ENCODE measurements at places on chromosomes 3 and 15.

DNA sequence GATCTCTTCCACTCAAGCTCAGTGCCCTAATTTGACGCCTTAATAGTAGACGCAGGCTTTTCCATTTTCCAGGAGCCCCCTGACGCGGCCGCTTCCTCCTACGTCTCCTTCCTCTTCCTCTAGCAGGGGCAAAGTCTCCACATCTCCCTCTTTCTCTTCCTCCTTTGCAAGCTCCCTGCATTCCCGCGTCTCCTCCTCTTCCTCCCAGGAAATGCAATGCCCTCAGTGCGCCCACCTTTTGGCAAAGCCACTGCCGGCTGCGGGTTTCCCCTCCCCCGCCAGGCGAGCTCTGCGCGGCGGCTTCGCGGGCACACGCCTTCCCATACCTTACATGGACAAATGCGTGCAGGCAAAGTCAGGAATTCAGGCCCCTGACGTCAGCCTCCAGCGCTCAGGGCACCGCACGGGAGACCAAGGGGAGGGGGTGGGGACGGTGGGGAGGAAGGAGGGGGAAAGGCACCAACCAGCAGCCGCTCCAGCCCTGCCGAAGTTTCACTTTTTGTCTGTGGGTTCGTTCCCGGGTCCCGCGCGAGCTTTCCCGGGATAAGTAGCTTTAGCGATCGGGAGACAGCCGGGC is 432 bp upstream of the LPP start:
- peak; percentile 85 for DNase-seq

DNA sequence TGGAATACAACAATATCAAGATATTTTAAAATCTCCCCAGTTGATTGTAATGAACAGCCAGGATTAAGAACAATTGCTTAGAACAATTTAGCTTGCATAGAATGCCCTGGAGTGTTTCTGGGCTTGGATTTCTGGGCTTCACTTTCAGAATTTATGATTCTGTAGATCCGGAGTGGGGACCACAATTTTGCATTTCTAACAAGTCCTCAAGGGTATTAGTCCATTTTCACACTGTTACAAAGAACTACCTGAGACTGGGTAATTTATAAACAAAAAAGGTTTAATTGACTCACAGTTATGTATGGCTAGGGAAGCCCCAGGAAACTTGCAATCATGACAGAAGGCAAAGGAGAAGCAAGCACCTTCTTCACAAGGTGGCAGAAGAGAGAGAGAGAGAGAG is 54.3 kb upstream of the MYRIP start:
- DNase-seq = no peak

DNA sequence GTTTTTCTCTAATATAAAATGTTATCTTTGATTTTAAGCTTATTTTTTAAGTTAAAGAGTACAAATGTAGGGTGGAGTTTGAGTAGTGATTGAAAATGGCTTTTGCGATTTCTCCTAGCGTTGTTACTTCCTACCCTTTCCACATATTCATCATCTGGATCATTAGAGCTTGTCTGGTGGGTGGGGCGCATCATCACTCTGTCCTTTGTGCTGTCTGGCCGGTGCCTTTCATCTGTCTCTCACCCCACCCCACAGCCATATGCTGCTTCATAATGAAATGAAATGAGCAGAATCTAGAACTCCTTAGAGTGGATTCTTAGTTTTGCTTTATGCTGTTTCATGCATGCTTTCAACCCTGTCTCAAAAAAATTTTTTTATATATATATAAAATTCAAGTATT is 44.3 kb downstream of the ATP1B3 start:
- no peak for DNase-seq

DNA sequence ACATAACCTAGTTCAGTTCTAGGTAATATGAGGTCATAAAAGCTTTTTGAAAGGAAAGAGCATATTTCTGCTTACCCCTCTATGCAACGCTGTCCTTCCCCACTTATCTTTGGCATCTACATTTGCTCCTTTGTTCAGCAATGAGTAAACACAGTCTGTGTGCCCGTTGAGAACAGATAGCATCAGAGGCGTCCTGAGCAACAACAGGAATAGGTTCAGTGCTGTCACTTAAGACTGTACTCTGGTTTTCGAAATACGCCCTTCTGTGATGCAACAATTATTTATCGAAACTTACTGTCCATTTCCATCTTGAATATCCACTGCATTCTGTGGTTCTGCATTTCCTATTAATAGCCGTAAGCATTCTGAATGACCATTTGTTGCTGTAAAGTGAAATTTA is 84.4 kb downstream of the BTD start:
- DNase-seq = no peak

GRCh38 chr15:59205839-59206622 is 612 bp upstream of the LDHAL6B start:
- no peak for DNase-seq

DNA sequence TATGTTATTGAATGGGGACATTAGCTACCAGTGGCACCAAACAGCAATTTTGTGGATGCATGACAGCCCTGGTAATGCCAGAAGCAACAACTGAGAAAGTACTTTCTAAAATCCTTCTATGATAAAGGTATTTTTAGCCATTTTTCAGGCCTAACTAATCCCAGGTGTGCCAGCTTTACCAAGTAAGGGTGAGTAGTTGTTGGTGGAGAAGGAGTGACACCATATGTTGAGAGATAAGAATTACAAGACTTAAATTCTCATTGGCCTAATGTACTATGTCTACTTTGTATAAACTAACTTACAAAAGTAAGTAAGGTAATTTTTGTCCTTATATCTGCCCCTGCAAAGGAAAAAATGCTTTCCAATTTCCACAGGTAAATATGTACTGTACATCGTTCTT is 4.1 kb upstream of the COX17 start:
- DNase-seq = no peak

- no peak for DNase-seq
These were observed 7.5 kb upstream of the HAPLN3 start for GRCh38 chr15:88902846-88903245.

DNA sequence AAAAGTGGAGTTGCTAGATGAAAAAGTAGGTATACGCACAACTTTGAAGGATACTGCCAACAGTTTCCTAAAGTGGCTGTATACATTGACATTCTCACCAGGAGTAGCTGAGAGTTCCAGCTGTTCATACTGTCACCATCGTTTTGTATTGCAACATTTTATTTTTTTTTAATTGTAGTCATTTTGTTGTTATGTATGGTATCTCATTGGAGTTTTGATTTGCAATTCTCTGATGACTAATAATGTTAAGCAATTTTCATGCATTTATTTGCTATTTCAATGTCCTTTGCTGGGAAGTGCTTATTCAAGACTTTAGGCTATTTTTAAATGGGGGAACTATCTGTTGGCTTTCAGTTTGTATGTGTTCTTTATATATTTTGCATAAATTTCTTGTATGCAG is 185.1 kb upstream of the TGFBR2 start:
- DNase-seq = no peak

GRCh38 chr3:54188176-54188791 is 65.9 kb downstream of the CACNA2D3 start:
- peak; percentile 38 for DNase-seq

- no peak for DNase-seq
These were observed 685.0 kb downstream of the PDCD6IP start for GRCh38 chr3:34483311-34483887.

GRCh38 chr3:121661376-121661775 is 673 bp upstream of the HCLS1 start:
- DNase-seq = no peak

- no peak for DNase-seq
These were observed 7.7 kb downstream of the COL8A1 start for GRCh38 chr3:99646107-99646435.

DNA sequence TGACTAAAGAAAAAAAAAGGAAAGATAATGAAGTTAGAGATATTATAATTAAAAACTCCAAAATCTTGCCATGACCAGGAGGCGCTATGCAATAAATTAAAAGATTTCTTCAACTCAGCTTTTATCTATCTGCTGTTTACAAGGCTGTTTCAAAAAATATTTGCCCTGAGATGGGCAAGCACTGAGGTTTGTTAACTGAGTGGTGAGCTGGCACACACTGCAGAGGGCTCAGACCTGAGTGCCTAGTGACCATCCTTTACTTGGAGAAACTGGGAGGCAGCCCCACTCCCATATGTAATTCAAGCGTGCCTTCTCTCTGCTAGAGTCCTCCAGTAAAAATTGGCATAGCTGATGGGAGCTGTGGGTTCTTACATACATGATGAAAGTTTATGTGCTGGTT is 198.7 kb upstream of the TBC1D5 start:
- no peak for DNase-seq

DNA sequence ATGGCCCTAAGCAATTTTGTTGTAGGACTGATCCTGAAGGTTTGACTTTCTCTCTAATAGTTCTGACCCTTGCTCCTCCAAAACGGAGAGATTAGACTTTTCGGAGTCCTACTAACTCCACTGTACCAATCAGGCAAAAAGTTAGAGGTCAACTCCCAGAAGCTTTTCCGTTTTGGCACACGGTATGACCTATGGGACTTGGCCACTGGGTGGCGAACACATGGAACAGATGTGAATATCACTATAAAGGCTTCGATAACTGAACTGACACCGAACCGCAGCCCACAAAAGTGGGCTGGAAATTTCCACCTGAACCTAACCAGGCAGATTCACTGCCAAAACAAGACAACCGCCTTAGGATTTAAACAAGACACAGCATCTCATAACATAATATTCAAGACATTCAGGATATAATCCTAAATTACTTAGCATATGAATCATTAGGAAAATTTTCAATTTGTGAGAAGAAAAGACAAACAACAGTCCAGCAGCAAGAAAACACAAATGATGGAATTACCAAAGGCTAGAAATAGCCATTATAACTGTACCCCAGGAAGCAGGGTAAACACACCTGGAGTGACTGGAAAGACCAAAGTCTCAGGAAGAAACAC is 12.2 kb upstream of the TM2D3 start:
- no peak for DNase-seq

- no peak for DNase-seq
These were observed 28.4 kb upstream of the RAB6B start for GRCh38 chr3:133924041-133924440.

DNA sequence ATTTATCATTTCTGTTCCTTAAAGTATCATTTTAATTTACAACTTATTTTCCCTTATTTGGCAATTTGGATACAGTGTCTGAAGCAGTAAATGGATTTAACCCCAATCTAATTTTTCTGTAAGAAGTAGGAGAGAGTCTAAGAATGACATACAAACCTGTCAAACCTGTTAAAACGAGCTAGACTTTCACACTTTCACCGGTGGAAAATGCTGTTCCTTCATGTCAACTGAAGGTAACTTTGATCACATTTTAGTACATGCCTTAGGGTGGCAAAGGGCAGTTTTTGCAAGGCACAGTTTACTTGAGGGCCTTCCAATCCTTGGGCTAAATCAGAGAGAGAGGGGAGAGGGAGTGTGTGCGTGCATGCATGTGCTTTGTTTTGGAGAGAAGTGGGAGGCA is 221.4 kb downstream of the THSD4 start:
- no peak for DNase-seq

DNA sequence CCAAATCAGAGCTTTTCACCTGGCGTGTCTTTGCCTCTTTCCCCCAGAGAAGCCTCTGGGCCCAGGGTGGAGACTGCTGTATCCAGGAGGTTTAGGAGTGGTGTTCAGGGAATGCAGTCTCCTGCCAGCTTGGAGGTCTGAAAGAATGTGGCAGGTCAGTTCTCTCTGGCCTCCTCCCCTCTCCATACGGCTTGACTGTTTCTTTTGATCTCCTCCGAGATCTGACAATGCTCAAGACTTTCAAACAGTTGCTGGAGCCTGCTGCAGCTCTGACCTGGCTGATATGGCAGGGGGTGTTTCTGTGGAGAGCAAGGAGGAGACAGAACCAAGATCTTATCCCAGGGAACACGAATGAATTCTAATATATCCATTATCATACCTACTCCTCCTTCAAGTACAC is 24.7 kb upstream of the TM4SF4 start:
- no peak for DNase-seq

GRCh38 chr3:14452740-14453710 is 50.6 kb downstream of the SLC6A6 start:
- DNase-seq = peak; percentile 91

DNA sequence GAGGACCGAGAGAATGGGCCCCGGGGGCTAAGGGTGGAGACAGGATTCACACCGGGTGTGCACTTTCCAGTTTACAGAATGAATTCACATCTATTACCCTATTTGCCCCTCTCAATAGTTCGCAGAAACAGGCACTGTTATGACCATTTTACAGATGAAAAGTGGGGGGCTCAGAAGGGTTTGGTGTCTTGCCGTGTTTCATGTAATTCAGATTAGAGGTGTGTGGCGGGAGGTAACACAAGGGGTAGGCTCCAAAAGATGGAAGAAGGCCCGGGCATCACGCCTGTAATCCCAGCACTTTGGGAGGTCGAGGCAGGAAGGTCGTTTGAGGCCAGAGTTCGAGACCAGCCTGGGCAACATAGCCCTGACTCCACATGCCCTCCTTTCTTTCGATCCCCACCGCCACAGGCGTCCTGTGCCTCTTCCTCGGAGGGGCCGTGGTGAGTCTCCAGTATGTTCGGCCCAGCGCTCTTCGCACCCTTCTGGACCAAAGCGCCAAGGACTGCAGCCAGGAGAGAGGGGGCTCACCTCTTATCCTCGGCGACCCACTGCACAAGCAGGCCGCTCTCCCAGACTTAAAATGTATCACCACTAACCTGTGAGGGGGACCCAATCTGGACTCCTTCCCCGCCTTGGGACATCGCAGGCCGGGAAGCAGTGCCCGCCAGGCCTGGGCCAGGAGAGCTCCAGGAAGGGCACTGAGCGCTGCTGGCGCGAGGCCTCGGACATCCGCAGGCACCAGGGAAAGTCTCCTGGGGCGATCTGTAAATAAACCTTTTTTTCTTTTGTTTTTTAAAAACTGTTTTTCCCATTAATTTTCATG is 3.4 kb downstream of the DUOXA2 start:
- DNase-seq = no peak

DNA sequence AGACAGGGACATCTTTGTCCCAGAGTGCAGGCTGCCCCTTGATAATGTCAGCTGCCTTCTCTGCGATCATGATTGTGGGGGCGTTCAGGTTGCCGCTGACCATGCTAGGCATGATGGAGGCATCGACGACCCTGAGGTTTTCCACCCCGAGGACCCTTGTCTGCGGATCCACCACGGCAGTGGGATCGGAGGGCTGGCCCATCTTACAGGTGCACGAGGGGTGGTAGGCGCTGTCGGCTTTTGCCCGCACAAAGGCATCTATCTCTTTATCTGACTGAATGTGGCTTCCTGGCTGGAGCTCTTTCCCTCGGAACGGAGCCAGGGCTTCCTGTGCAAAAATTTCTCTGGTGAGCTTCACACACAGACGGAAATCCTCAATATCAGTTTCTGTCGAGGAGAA is 28.4 kb downstream of the CHDH start:
- DNase-seq = no peak

- DNase-seq = peak; percentile 85
These were observed 66.9 kb downstream of the PRICKLE2 start for GRCh38 chr3:64158334-64158733.

DNA sequence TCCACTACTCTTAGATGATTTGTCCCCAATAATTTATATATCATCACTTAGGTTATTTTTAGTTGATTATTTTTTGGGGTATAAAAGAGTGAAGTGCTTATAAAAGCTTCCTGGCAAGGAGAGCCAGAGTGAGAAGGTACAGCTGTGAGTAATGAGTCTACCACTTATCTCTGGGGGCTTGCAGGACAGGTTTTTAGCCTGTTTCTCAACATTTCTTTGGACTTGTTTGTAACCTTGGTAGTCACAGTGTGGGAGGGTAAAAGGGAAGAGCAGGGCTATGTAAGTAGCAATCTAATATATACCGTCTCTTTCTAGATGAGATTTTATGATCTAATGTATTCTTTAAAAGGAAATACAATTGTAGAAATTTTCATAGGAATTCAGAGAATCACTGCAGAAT is 321.3 kb upstream of the GOLIM4 start:
- no peak for DNase-seq
